Cardiac fibroblast (primary cell): ENCODE measurements at places on chromosomes 11 and 22.

DNA sequence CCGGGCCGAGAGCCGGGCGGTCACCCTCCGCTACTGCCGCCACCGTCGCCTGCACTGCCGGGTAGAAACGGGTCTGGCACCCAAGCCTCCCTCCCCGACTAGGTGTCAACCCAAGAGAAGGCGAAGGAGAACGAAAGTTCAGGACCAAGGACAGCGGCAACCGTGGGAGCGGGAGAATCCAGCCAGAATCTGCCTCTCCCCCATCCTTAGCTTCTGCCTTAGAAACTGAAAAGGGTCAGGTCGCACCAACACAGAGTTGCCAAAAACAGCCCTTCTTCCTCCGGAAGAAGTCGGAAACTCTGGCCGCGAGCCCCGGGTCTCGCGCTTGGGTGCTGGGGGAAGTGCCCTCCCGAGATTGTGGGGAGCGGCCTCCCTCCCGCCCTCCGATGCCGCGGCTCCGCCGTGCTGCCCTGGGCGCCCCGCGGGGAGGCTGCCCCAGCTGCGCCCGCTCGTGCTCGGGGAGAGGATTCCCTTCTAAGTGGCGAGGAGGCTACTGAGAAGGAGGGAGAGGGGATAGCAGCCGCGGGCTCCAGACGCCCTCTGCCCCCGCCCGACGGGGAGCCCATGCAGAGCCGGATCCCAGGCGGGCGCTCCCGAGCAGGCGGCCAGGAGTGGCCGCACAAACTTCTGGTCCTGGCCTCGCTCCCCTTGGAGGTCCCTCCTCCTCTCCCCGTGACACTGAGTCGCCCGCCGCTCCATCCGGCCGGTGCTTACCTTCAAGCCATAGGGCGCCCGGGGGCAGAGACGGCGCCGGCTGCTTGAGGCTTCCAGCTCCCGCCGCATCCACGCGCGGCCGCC lies 637 bp downstream of the DRD2 start:
- peak; percentile 84 for DNase-seq

GRCh38 chr11:76102802-76103201 lies 103.5 kb downstream of the WNT11 start:
- peak; percentile 17 for DNase-seq

- DNase-seq: no peak
Measured at GRCh38 chr11:129817534-129818051, 1.9 kb downstream of the TMEM45B start.

DNA sequence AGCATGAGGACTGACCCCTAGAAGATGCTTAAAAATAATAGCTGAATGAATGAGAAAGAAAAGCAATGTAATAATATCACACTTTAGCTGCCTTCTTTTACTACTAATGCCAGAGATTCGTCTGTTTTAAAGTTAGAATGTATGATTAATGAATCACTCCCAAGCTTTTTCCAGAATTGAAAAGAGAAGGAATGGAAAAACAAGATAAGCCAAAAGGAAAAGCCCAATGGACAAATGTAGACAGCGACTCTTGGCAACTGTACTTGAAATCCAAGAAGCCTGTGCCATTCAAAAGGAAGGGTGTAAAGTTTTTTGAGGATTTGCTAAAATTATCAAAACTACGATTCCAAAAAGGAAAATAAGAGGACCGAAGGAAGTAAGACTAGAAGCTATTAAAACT lies 40.8 kb upstream of the PAMR1 start:
- no peak for DNase-seq

- peak; percentile 23 for DNase-seq
Measured at GRCh38 chr22:36946421-36947158, 33.2 kb downstream of the CSF2RB start.

GRCh38 chr11:1884303-1884700 lies 7.4 kb downstream of the PRR33 start:
- DNase-seq: no peak

DNA sequence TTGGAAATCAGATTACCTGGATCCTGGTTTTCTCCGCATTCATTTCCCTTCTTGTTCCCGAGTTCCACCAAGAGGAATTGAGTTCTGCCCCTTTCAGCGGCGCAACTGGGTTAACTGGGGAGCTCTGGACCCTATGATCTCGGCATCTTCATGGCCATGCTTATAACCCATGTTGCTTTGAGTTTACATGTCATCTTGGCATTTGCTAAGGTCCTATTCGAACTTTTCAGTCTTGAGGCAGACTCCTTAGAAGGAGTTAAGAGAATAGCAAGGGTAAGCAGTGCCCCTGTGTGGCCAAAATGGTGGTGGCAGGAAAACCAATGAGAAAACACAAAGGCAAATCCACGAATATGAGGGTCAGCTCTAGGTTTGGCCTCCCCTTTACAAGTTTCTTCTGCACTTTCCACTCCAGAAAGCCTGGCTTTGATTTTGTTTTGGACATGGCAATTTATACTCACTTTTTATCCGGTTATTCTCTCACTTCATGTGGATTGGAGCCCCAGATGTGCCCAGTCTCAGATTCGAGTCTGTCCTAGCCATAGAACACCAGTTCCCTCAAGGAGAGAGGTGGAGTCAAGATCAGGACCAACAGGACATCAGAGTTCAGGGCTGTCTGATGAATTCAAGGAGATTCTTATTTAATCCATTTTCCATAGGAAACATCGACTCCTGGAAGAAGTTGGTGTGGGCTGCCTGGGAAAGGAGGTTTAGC lies 55.3 kb upstream of the FBXO3 start:
- DNase-seq: peak; percentile 87

- DNase-seq: no peak
Measured at GRCh38 chr11:95296621-95297025, 65.6 kb upstream of the SESN3 start.

DNA sequence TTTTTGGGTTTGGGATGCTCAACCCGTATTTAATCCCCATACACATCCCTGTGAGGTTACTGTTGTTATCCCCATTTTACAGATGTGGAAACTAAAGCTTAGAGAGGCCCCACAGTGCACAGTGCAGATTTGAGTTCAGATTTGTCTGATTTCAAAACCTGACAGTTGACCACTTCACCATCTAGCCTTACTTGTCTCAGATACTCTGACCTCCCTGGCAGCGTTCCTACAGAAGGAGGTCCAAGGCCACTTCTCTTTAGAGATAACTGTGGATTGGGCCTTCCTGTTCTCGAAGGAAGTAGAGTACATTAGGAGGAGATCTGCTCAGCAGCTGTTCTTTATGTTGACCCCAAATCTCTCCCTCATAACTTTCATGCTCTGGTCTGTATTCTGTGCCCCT lies 46.7 kb upstream of the CTTN start:
- no peak for DNase-seq

- no peak for DNase-seq
Measured at GRCh38 chr11:44736791-44737190, 10.0 kb downstream of the TSPAN18 start.

DNA sequence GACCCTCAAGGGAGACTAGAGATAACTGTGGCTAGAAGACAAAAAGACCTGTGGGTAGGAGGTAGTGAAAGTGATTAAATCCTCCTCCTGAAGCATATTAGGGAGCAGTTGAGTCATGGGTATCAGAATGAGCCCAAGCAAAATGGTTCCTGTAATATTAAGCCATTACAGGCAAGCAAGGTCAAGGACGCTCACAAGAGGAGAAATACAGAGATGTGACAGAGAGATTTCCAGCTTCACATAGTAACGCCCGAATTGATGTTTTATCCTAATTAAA lies 77.7 kb downstream of the FAM76B start:
- no peak for DNase-seq

- DNase-seq: peak; percentile 94
Measured at GRCh38 chr22:30208631-30209603, 37.6 kb downstream of the LIF start.

DNA sequence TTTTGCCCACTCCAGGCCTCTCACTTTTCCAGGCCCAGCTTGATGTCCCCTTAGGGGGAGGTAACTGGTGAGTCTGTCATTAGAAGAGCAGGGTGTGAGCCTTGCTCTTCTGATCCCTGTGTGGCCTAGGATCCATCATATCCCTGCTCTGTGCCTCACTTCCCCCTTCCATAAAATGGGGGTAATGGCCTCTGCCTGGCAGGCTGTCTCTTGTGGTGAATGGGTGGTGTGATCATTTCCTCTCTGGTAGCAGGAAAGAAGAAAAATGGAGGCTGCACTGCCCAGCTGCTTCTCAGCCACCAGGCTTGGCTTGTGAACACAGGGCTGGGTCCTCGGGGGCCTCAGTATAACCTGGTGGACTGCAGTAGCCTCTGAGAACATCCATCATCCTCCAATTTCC lies 5.6 kb downstream of the ARHGEF17 start:
- DNase-seq: no peak

DNA sequence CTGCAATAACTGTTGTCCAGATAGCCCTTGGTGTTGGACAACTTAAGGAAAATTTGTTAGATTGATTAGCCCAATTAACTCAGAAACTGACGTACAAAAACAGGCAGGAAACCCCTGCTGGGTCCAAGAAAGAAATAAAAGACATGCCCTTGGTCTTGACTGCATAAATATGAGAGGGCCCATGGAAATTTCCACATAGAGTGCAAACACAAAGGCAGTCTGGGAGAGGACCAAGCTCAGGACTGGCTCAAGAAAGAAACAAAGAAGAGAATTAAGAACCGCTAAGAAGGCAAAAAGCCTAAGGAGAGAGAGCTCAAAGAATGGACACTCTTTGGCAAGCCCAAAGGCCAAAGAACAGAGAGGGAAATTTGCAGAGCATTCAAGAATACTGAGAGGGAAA lies 1243.9 kb downstream of the LRRC4C start:
- DNase-seq: no peak

- no peak for DNase-seq
Measured at GRCh38 chr22:46049726-46050450, 72.9 kb upstream of the WNT7B start.

- no peak for DNase-seq
Measured at GRCh38 chr22:21446128-21446826, 20.9 kb upstream of the TMEM191C start.

GRCh38 chr11:20658135-20658534 lies 11.3 kb upstream of the NELL1 start:
- DNase-seq: no peak

DNA sequence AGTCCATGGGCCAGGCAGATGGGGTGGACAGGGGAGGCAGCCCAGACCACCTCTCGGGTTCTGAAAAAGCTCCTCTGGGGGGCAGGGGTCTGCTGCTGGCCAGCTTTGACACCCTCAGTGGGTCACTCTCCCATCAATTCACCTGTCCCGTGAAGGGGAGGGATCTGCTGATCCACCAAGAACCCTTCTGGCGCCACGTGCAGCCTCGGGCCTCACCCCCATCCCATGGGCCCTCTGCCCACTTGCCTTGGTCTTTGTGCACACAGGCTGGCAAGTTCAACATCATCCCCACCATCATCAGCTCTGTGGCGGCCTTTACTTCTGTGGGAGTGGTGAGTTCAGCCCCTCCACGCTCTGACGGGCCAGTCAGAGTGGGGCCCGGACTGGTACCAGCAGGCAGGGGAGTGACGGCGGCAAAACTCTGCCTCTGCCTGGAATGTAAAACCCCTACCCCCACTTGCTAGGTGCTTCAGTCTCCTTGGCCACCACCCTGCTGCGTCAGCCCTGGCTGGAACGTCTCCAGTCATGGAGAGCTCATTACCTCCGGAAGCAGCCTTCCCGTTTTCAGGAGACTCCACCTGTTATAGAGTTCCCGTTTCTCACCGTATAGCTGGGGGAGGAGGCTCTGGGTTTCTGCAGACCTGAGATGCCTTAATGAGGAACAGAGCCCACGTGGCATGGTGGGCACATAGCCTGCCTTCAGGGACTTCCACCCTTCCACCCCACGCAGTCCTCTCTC lies 12.7 kb downstream of the PRG3 start:
- no peak for DNase-seq

DNA sequence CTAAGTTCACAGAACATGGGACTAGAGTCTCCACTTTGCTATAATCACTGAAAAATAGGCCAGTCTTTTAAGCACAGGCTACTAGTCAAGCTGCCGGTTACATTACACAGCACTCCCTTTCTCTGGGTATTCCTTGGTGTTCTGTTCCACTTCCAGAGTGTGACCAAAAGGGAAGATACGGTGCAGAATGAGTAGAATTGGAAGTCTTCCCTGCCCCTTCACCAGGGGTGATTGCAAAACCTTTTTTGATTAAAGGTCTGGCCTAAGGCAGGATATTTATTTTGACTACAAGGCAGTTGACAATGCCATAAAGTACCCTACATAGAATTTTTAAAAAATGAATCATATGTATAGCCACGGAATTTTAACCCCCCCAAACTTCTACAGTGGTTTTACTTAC lies 59.6 kb upstream of the ADORA2A start:
- DNase-seq: peak; percentile 61

- DNase-seq: no peak
Measured at GRCh38 chr11:69154211-69154913, 1.4 kb upstream of the SMIM38 start.

- no peak for DNase-seq
Measured at GRCh38 chr11:22938691-22939090, 78.4 kb upstream of the CCDC179 start.

- DNase-seq: no peak
Measured at GRCh38 chr11:112697391-112698178, 263.6 kb upstream of the NCAM1 start.

DNA sequence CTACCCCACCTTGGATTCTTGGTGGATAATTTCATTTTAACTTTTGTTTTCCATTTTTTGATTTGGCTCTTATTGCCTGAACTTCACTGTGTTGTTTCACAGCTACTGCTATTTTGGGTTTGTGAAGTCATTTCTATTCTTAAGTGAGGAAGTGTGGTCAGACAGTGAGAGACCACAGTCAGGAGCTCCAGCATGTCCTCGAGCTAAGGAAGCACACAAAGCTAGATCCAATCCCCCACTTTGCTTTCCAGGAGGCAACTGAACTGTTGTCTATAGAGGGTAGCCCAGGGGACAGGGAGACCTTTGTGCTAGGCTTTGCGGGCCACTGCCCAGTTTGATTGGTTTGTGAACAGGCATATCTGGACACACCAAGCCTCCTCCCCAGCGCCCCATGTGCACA lies 251.8 kb upstream of the KIRREL3 start:
- DNase-seq: no peak

GRCh38 chr11:131300439-131300717 lies 70.0 kb upstream of the NTM start:
- DNase-seq: no peak

DNA sequence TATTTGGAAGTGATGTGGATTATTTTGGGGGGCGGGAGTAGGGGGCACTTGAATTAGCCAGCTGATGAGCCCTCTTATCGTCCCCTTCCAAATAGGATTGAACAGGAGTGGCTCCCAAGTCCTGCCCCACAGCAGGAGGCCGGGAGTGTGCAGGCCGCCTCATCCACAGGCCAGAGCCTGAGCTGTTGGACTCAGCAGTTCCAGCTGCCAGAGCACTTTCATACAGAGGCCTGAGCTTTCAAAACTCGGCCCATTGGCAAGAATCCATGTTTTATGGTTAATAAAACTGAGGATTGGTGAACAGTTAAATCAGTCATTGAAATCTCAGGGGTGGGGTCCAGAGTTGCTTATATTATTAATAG lies 9.6 kb downstream of the FAM118A start:
- DNase-seq: peak; percentile 77

GRCh38 chr11:14258221-14258935 lies 100.6 kb downstream of the RRAS2 start:
- peak; percentile 64 for DNase-seq

- DNase-seq: peak; percentile 96
Measured at GRCh38 chr11:12680246-12680939, 6.2 kb downstream of the TEAD1 start.

- peak; percentile 70 for DNase-seq
Measured at GRCh38 chr11:66619080-66619554, 2.7 kb downstream of the RBM14 start.
